ENCODE measurements at places on chromosomes 2 and 18. TPM values are rescaled to one million over a fixed set of nuclear protein-coding genes. Genes with fewer than 3 reads are reported as not detected.

- H3K27me3 ChIP-seq = no peaks in the 10 kb centered on the region
- H3K36me3 ChIP-seq = no peaks in the 10 kb centered on the region
- peak overlapping the region; percentile 78 for H3K27ac ChIP-seq
- H3K4me3 ChIP-seq = peak overlapping the region; percentile 17
- no peak for DNase-seq
Observed at GRCh38 chr2:226078666-226079065, 679.2 kb downstream of the NYAP2 start.

- H3K27me3 ChIP-seq = no peaks in the 10 kb centered on the region
- peak overlapping the region; percentile 64 for H3K27ac ChIP-seq
Observed at GRCh38 chr2:226754821-226755604, 44.6 kb downstream of the IRS1 start.

GRCh38 chr18:6781796-6782195, 52.3 kb downstream of the ARHGAP28 start:
- DNase-seq = no peak
- H3K27ac ChIP-seq = no peak overlapping the region
- no peaks in the 10 kb centered on the region for H3K27me3 ChIP-seq
- 0 out of 2 replicates have a peak, but pooled peaks cover 8% of the 10 kb centered on the region for H3K36me3 ChIP-seq
- no peak overlapping the region for H3K4me3 ChIP-seq

- H3K27ac ChIP-seq = no peak overlapping the region
- no peak overlapping the region for H3K4me3 ChIP-seq
- H3K4me1 ChIP-seq = no peaks in the 10 kb centered on the region
- H3K36me3 ChIP-seq = no peaks in the 10 kb centered on the region
- no peak for DNase-seq
Observed at GRCh38 chr2:216763396-216763795, 68.0 kb upstream of the IGFBP5 start.

GRCh38 chr2:8526403-8526696, 155.5 kb upstream of the ID2 start:
- H3K4me3 ChIP-seq = no peak overlapping the region
- no peak for DNase-seq
- no peak overlapping the region for H3K27ac ChIP-seq
- no peaks in the 10 kb centered on the region for H3K36me3 ChIP-seq
- no peaks in the 10 kb centered on the region for H3K4me1 ChIP-seq

DNA sequence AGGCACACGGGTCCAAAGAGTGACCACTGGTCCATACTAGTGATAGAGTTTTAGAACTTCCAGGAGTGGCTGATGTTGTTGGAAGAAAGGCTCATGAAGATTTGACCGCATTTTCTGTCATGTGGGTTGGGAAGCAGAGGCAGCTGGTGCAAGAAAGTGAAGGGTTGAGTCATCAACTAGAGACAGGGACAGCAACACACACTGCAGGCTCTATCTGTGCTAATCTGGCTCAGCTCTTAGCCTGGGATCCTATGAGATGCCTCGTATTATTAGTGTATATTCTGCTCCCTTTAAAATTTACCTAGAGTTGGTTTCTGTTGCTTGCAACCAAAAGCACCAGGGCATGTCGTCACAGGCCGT, 2.5 kb upstream of the SH3RF3 start:
- H3K4me1 ChIP-seq = peaks cover 50% of the 10 kb centered on the region
- H3K4me3 ChIP-seq = peak overlapping the region; percentile 78
- peak; percentile 85 for DNase-seq
- no peaks in the 10 kb centered on the region for H3K36me3 ChIP-seq
- H3K27ac ChIP-seq = peak overlapping the region; percentile 84

Gene HK2
- total RNA-seq = 50.1 TPM

GRCh38 chr2:118763797-118764196, 83.7 kb downstream of the EN1 start:
- peaks cover 35% of the 10 kb centered on the region for H3K27me3 ChIP-seq
- no peak for DNase-seq

DNA sequence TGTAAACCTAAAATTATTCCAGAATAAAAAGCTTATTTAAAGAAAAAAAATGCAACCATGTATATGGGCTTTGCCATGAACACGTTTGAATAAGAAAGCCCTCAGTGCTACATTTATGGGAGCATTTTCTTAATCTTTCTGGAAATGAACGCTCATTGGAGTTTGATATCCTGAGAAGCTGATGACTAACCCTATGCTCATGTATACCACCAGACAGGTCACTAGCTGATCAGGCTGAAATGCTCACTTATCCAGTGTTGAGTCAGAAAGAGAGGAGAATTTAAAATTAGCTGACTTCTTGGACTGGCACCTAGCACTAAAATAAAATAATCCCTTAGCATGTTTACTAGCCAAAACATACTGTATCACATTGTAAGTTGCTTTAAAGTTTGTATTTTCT, 254.9 kb upstream of the SIX3 start:
- no peak overlapping the region for H3K27ac ChIP-seq
- peaks cover 11% of the 10 kb centered on the region for H3K4me1 ChIP-seq
- no peaks in the 10 kb centered on the region for H3K36me3 ChIP-seq
- H3K27me3 ChIP-seq = no peaks in the 10 kb centered on the region
- H3K4me3 ChIP-seq = no peak overlapping the region

Gene NPPC
- total RNA-seq = not detected

Gene HOXD13
- total RNA-seq = 1.4 TPM

GRCh38 chr18:58552057-58552461, 76.8 kb downstream of the ALPK2 start:
- no peak overlapping the region for H3K27ac ChIP-seq
- H3K27me3 ChIP-seq = peaks cover 2% of the 10 kb centered on the region
- no peak overlapping the region for H3K4me3 ChIP-seq
- peaks cover 30% of the 10 kb centered on the region for H3K4me1 ChIP-seq
- peaks cover 20% of the 10 kb centered on the region for H3K36me3 ChIP-seq
- DNase-seq = peak; percentile 26

DNA sequence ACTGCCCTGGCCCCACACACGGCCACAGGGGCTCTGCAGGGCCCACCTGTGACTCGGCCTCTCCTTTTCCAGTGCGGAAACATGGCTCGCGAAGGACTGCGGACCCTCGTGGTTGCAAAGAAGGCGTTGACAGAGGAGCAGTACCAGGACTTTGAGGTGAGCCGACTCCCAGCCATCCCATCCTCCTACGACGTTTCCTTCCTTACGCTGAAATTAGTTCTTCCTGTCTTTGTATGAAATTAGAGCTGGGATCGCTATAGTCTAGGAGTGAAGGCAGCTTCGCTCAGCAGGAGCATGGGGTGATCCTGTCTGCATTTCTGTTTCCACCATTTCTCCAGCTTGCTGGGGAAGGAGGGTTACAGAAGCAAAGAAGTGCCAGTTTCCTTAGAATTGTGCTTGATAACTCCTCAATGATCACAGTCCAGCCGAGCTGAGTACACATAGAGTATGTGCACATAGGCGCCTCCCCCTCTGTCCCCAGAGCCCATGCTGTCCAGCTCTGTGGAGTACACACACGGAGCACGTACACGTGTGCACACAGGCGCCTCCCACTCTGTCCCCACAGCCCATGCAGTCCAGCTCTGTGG, 59.1 kb upstream of the NFATC1 start:
- no peak overlapping the region for H3K4me3 ChIP-seq
- no peak overlapping the region for H3K27ac ChIP-seq
- DNase-seq = no peak
- H3K36me3 ChIP-seq = peaks cover 16% of the 10 kb centered on the region
- no peaks in the 10 kb centered on the region for H3K4me1 ChIP-seq

DNA sequence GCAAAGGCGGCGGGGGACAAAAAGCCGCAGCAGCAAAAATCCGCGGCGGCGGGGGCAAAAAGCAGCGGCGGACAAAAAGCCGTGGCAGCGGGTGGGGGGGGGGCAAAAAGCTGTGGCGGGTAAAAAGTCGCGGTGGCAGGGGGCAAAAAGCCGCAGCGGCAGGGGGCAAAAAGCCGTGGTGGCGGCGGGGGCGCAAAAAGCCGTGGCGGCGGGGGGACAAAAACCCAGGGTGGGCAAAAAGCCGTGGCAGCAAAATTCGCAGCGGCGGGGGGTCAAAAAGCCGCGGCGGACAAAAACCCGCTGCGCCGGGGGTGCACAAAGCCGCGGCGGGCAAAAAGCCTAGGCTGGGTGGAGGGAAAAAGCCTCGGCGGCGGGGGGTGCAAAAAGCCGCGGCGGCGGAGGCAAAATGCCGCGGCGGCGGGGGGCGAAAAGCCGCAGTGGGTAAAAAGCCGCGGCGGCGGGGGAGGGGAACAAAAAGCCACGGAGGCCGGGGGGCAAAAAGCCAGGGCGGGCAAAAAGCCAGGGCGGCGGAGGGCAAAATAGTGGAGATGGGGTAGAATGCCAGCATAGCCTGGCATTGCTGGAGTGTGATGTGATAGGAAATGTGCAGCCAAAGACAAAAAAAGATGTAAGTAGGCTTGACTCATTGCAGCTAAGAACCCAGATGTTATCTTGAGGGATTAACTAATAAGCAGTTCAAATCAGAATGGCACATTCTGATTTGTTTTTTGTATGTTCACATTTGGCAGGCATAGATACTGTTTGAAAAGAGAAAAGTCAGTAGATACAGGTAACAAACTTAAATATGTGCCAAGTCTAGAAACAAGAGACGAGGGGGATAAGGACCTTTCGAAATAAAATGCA, 1076.3 kb downstream of the RPIA start:
- H3K36me3 ChIP-seq = peaks cover 4% of the 10 kb centered on the region
- H3K4me3 ChIP-seq = no peak overlapping the region
- H3K27ac ChIP-seq = no peak overlapping the region
- no peak for DNase-seq

- no peaks in the 10 kb centered on the region for H3K27me3 ChIP-seq
- no peak overlapping the region for H3K27ac ChIP-seq
- H3K4me3 ChIP-seq = no peak overlapping the region
- no peak for DNase-seq
- no peaks in the 10 kb centered on the region for H3K36me3 ChIP-seq
Observed at GRCh38 chr18:29465526-29465925, 1288.6 kb upstream of the CDH2 start.

DNA sequence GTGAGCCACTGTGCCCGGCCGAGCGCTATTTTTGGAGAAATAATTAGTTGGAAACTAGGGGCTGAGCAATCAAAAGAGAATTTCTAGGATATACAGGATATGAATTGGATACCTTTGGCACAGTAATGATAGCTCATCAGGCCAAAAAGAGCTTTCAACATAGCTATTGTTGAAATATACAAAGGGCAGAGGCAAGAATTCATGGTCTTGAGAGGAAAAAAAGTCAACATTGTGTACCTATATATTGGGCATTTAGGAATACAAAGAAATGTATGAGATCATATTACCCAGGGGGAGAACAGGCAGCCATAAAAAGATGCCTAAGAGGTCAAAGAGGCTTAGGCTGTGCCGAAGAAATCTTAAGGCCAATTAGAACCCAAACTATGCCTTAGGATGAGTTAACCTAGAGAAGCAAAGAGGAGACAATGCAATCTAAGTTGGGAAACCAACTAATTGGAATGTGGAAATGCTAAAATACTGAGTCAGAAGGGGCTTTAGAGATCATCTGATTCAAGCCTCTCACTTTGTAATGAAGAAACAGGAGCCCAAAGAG, 99.0 kb downstream of the RBBP8 start:
- DNase-seq = peak; percentile 83
- H3K36me3 ChIP-seq = peaks cover 3% of the 10 kb centered on the region
- peak overlapping the region; percentile 82 for H3K4me3 ChIP-seq
- peak overlapping the region; percentile 91 for H3K27ac ChIP-seq
- H3K4me1 ChIP-seq = peaks cover 46% of the 10 kb centered on the region

- H3K27me3 ChIP-seq = no peaks in the 10 kb centered on the region
- no peaks in the 10 kb centered on the region for H3K4me1 ChIP-seq
- H3K36me3 ChIP-seq = no peaks in the 10 kb centered on the region
- H3K27ac ChIP-seq = no peak overlapping the region
- no peak for DNase-seq
Observed at GRCh38 chr2:198347349-198347748, 543.0 kb downstream of the PLCL1 start.

Gene LPIN1
- total RNA-seq = 18.5 TPM

DNA sequence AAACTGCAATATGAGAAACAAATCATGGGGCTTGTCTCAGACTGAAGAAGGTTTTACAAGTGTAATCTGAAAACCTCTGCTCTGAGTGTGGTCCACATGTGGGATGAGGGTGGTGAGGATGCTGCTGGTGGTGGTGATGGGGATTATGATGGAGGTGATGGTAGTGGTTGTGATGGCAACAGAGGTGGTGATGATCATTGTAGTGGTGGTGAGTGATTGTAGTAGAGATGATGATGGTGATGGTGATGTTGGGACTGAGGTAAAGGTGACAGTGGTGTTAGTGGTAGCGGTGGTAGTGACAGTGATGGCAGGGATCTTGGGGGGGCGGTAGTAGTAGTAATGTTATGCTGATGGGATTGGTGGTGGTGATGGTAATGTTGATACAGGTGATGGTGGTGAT, 217.8 kb downstream of the ANAPC1 start:
- DNase-seq = no peak
- no peak overlapping the region for H3K4me3 ChIP-seq
- H3K27me3 ChIP-seq = peaks cover 2% of the 10 kb centered on the region

Gene INHBB
- total RNA-seq = 0.24 TPM

GRCh38 chr18:22974707-22975106, 41.6 kb downstream of the RBBP8 start:
- no peak overlapping the region for H3K4me3 ChIP-seq
- peaks cover 27% of the 10 kb centered on the region for H3K4me1 ChIP-seq
- no peaks in the 10 kb centered on the region for H3K27me3 ChIP-seq
- DNase-seq = no peak
- H3K36me3 ChIP-seq = no peaks in the 10 kb centered on the region

Gene C2orf72
- total RNA-seq = not detected

- H3K4me1 ChIP-seq = no peaks in the 10 kb centered on the region
- H3K36me3 ChIP-seq = no peaks in the 10 kb centered on the region
- no peak for DNase-seq
- H3K27me3 ChIP-seq = peaks cover 6% of the 10 kb centered on the region
- H3K27ac ChIP-seq = no peak overlapping the region
- no peak overlapping the region for H3K4me3 ChIP-seq
Observed at GRCh38 chr2:28377984-28378678, 14.5 kb upstream of the FOSL2 start.

DNA sequence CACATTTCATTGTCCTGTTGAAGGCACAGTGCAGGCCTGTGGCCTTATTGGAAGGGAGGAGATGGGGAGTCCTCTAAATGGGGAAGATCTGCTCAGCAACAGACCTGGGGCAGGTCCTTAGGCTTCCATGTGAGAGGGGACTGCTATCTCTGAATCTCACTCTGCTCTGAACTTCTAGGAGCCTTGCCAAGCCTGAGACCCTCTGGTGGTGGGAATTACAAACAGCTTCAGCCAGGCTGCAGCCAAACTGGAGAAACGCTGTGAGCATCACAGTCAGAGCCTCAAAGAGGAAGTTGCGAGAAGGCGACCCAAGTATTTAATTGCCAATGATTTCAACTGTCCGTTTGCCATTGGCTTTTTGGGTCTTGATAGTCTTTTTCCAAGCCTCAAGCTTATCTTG, 66.8 kb upstream of the MC2R start:
- H3K27me3 ChIP-seq = no peaks in the 10 kb centered on the region
- H3K4me3 ChIP-seq = no peak overlapping the region
- H3K4me1 ChIP-seq = no peaks in the 10 kb centered on the region
- DNase-seq = no peak
- no peak overlapping the region for H3K27ac ChIP-seq

Gene EPAS1
- total RNA-seq = 95.9 TPM

Gene PID1
- 6.9 TPM for total RNA-seq
